HT1080 (cell line): ENCODE measurements at places on chromosomes 3 and 15. TPM values are rescaled to one million over a fixed set of nuclear protein-coding genes. Genes with fewer than 3 reads are reported as not detected.
A peak's percentile ranks its signal among the peaks of the same experiment; 100 is the strongest.

DNA sequence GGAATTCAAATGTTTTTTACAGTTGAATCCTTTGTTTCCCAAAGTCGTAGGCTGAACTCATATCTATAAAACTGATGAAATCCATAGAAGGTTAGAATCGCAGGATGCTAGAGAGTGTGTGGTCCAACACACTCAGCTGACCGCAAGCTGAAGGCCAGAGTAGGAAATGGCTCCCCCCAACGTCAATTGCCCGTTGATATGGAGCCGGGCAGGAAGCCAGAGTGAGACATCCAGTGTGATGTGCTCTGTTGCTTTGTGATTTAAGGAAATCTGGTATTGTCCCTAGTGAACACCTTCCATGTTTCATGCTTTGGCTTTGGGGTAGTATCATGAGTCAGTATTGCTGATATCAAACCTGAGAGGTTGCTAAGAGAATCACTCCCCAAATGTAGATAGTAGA lies 5.8 kb upstream of the MEX3B start:
- DNase-seq: peak; percentile 80

DNA sequence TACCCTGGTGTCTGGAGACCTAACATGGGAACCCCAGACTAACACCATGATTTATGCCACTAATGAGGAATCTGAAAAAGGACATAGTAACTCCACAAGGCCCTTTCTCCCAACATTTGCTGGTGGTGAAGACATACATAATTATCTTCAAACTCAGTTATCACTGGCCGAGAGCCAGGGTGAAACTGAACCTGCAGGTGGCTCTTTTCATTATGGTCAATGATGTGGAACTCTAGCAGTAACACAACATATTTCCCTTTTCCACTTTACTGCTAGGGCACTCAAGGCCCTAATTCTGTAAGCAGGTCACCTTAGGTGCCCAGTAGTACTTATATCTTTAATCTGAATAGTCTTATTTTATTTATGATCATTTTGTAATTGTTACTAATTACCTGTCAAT lies 326.4 kb upstream of the SATB1 start:
- DNase-seq: no peak

DNA sequence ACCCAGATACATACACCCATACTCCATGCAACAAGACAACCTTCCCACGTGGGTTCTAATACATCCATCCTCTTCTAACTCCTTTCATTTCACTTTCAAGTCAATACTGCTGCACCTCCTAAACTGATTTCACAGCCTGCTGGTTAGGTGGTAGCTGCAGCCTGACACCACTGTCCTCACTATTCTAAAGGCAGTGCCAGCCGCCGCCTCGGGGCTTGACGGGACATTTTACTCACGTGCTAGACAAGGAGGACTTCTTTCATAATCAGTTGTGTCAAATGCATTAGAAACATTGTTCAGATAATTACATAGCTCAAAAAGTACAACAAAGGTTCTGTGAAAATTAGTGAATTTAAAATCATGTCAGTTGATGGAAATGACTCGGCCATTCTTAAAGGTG lies 6.3 kb downstream of the UROC1 start:
- DNase-seq: no peak

GRCh38 chr15:78368651-78369050 lies 28.5 kb downstream of the CRABP1 start:
- no peak for DNase-seq

DNA sequence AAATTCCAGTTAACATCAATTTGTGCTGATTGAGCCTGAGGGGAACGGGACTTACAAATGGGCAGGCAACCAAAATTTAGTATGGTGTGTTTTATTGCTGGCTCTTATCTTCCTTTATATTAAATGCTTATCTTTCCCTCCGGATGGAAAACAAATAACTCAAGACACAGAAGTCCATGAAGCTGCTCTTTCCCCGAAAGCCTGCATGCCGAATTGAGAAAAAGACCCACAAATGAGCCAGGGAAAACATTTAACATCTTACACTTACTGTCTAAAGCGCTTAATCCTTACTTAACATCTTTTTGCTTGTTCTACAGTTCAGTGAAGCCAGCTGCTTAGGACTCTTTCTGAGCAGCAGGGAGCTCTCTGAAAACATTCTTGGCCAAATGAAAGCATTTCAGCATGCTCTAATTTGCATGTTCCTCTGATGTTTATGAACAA lies 49.5 kb downstream of the HEG1 start:
- DNase-seq: no peak

GRCh38 chr3:146712806-146713205 lies 107.7 kb upstream of the PLSCR5 start:
- no peak for DNase-seq

DNA sequence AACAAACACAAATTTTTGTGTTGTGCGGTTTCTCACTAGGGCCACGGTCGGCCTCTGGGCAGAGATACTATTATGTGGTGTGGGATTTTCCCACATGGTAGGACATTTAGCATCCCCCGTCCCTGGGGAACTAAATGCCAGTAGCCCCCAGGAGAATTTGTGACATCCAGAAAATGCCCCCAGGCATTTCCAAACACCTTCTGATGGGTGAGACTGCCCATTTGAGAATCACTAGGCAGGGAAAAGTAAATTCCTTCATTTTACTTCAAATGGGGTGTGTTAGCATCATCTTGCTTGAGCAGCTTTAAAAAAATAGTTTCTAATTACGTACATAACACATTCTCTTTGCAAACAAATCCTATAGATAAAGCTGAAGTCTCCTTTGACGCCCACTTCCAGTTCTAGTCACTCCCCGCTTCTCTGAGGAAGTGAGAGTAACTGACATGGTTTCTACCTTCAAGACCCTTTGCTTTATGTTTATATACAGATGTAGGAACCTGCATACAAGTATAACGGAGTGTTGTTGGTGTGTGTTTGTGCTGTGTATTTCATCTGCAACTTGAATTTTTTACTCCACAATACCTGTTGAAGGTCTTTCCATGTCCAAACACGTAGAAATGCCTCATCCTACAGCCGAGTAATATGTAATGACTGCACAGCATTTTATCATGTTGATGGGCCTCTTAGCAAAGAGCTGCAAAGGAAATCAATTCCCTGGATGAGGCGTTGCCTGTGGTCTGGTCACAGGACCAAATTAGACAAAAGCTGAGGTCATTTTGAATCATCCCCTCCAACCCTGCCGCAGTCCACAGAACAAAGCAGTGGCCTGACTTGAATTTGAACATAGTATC lies 31.4 kb upstream of the ZBTB38 start:
- DNase-seq: peak; percentile 99

DNA sequence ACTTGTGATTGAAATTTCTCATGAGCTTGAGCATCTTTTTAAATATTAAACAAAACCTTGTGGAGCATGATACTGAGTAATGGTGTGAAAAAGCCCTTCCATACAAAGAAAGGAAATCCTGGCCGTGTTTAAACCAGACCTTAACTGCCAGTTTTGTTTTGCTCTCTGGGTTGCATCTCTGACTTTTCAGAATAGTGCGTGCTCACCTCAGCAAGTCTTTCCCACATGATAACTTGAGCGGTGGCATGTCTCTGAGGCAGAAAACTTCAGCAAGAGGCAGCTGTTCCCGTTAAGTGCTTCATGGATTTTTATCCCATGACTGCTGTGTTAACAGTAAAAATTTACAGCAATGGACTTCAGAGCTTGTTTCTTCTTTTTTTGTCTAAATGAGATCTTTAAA lies 393.3 kb downstream of the FEZF2 start:
- DNase-seq: no peak

DNA sequence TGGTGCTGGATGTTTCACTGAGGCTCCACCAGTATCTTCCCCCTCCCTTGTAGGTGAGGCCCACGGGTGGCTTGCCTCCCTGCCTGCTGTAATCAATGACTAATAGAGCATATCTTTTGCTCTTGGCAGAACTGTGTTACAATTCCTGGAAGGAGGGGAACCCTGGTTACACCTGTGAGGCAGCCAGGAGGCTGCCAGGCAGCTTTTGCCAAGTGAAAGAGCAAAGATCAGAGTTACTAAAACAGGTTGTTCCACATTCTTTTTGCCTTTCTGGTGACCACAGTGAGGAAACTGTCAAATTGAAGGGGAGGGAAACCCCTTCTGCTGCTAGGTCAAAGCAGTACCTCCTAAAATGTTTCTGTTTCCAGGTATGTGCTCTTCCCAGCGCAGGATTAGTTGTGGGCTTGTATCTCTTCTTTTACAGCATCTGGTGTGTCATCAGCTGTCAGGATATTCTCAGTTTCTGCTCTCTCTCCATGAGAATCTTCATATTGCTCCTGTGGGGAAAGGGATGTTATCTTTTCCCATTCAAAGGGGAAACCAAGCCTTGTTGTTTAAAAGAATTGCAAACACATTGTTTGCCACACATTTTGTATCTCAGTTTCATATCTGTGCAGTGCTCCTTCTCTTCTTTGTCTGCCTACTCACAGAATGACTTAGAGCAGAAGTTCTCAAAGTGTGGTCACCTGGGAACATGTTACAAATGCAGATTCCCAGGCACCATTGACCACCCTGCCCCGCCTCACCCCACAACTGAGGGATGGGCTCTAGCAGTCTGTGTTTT lies 137.4 kb upstream of the UMPS start:
- no peak for DNase-seq

DNA sequence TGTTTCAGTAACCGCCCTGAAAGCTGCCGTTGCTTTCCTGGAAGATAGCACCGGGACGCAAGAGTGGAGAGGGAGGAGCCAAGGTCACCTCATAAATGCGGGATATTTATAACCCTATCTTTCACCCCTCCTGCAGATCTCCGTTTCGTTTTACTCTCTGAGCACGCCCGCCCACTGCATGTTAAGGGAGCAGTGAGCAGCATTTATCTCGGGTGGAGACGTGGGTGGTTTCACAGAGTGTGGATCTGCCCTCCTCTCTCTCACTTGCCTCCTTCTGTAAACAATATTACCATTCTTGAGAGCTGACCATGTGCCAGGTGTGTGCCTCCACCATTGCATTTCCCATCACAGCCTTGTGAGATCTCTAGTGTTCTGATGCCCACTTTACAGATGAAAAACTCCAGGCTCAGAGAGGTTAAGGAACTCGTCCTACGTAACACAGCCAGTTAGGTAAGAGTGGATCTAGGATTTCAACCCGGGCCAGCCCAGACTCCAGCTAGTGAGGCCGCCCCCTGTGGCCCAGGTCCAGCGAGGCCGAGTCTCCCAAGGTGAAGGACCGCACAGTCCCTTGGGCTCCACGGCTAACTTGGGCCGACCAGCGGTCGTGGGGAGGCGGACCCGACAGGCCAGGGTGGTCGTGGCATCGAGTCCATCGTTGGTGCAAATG lies 16.9 kb upstream of the SEMA4B start:
- DNase-seq: peak; percentile 49

DNA sequence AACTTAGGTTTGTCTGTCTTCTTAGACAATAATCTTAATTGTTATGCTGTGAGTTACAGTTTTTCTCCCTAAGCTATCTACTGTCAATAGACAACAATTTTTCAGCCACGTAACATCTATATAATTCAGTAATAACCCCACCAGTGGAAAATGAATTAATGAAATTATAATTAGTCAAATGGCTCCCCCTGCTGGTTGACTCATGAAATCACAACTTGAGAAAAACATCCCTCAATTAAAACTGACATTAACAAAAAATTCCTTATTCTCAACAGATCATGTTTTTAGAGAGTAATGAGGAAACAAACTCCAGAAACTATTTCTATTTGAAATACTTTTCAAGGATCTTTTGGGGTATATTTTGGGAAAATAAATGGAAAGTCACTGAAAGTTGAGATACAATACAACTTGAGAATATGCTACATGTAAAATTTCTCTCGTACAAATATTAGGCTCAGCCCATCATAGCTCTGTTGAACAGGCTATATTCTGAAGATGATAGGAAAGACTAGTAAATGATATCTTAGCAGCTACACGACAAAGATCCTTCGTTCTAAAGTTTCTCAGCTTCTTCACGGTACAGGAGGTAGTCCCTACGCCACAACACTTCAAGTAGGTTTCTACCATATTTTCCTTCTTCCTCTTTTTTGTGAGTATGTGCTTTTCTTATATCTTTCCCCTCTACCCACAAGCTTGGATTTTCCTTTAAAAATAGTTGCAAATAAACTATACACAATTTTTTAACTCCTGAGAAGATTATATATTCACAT lies 20.7 kb downstream of the PPP1R2 start:
- DNase-seq: no peak

DNA sequence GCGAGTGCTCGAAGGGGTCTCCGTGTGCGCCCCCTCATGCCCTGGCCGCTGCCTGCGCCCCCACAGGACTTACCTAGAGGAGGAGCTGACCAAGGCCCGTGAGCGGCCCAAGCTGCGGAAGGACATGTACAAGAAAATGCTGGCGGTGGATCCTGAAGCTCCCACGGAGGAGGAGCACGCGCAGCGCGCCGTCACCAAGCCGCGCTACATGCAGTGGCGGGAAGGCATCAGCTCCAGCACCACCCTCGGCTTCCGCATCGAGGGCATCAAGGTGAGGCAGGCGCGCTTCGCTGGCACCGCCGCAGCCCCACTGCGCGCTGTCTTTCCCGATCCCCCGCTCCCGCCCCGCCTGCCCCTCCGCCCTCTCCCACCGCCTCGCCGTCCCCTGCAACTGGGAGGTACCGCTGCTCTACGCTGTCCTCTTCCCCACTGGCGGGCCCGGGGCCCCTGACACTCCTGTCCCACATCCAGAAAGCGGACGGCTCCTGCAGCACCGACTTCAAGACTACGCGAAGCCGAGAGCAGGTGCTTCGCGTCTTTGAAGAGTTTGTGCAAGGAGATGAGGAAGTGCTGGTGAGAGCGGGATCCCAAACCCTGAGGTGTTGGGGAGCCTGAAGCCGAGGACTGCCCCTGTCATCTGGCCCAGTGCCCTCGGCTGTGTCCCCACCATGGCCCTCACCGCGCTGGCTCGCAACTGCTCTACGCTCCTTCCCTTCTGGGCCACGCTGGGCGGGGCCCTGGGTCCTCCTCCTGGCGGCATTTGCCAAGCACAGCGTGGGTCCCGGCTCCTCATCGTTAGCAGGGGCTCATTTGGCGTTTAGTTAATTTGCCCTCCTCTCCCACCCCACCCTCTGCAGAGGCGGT lies 8.5 kb downstream of the ITPKA start:
- DNase-seq: no peak

DNA sequence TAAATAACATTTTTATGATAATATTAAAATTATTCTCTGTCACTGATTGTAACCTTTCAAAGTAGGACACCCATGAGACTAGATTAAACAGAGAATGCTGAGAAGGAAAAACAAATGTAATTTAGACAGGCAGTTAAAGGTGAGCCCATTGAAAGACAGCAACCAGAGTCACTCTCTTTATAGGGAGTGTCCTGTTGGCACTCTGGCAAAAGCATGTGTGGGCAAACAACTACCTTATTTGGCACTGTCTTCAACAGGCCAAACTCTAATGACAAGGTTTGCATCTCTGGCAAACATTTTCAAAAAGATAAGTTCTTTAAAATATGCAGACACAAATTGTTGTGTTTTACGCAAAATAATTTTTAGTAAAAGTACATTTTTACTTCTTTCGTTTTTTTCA lies 29.8 kb downstream of the NFKBIZ start:
- no peak for DNase-seq

GRCh38 chr3:150248888-150249681 lies 159.0 kb upstream of the TSC22D2 start:
- no peak for DNase-seq

DGKG gene
- 20.3 and 22.0 TPM in 2 replicates for total RNA-seq

PROS1 gene
- 4.8 and 5.7 TPM in 2 replicates for total RNA-seq

IRAK2 gene
- total RNA-seq: 7.5 and 9.1 TPM in 2 replicates

TM4SF18 gene
- total RNA-seq: 0.03 TPM in 1 of 2 replicates, not detected in the other

TAGLN3 gene
- 16.4 and 17.9 TPM in 2 replicates for total RNA-seq
